ENCODE measurements at places on chromosomes 4 and X. TPM values are rescaled to one million over a fixed set of nuclear protein-coding genes. Genes with fewer than 3 reads are reported as not detected.

- DNase-seq: no peak
Observed at GRCh38 chr4:137367620-137368019, 164.7 kb downstream of the PCDH18 start.

- no peak for DNase-seq
Observed at GRCh38 chr4:144374065-144374464, 233.5 kb upstream of the GYPA start.

The LIMCH1 gene
- total RNA-seq: 144 TPM

- DNase-seq: peak; percentile 80
Observed at GRCh38 chrX:8731559-8732395, at the start of gene ANOS1. TSS of gene ANOS1 (minus strand) at chrX:8732137. CDS start at chrX:8732036, 101 bp downstream.
